ENCODE measurements at places on chromosomes 6 and 20.
A peak's percentile ranks its signal among the peaks of the same experiment; 100 is the strongest.

DNA sequence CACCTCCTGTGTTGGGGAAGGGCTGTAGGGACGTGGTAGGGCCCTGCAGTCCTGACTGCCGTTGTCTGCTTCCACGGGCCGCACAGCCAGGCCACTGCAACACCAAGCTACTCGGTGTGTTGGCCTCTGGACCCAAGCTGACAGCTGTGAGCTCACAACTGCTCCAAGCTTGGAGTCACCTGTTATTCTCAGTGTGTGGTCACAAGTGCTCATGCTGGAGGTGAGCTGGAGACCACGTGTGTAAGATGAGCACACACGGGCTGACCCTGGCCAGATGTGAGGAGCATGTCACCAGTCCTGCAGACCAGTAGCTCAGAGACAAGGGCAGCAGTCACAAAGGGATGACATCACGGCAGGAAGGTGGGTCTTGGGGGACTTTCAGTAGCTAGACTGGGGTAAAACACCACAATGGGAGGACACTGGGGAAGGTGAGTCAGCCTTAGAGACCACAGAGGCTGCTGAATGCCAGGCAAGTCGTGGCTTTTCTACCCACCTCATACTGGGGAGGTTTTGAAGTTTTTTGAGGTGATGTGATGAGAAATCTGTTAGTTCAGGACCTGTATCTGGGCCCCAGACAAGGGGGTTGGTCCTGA is 87.3 kb downstream of the FAM120B start:
- DNase-seq, result no peak

GRCh38 chr20:36309643-36310042 is 3.5 kb downstream of the DLGAP4 start:
- DNase-seq, result no peak

GRCh38 chr6:6599468-6599873 is 11.0 kb downstream of the LY86 start:
- DNase-seq, result no peak

DNA sequence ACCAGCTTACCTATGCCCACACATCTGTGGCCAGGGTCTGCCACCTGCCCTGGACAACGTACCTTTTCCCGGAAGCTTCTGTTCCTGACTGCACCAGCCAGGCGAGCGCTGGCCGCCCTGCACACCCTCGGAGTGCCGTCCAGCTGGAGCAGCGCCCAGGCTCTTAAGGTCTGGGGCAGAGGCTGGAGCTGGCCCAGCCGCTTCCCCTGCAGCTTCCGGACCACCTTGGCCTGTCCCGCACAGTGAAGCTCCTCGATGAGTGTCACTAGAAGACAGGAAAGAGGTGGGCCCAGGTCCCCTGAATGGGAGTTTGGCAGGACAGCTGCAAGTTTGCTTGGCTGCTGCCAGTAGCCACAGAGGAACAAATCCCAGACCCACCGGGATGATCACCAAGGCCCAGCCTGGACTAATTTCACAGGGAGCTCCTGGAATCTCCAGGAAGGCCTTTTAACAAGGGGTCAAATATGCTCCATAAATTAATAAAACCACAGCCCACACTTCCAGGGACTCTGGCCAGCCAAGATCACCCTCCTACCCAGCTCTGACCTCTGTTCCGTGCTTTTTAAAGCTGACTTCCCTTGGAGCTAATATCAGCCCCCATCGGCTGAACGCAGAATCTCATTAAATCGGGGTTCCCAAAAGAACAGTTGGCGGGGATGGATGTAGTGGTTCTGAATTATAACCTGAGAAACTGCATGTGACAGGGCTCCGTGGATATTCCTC is 82.3 kb downstream of the PTPN1 start:
- no peak for DNase-seq

- DNase-seq, result no peak
Measured at GRCh38 chr6:20569000-20569610, 34.8 kb downstream of the CDKAL1 start.

- no peak for DNase-seq
Measured at GRCh38 chr20:35461620-35462019, 6.2 kb downstream of the CEP250 start.

DNA sequence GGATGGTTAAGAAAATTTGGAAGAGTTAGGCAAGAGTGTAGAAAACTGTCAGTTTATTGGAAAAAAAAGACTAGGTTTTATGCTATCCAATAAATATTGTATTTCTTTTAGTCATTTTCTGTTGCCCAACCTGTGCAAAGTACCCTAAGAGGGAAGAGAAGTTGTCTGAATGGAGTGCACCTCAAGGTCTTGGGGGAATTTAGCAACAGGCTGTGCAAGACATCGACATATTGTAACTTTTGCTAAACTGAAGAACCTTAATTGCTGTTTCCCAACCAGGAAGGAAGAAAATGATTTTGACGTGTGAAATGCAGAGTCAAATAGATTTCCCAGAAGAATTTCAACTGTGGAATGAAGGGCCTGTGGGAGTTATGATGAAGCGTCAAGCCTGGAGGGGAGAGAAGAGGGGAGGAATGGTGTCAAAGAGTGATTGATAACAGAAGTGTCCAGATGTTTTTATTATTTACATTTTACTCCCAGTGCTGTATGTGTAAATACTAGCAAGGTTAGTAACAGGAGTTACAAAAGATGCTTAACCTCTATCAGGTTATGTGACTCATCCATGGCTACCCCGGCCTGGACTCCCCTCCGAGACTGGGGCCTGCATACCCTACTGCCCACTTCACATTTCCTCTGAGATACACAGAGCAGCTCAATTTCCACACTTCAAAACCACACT is 246.8 kb downstream of the MYLK4 start:
- no peak for DNase-seq

- DNase-seq, result no peak
Measured at GRCh38 chr20:56440346-56441007, 27.9 kb upstream of the RTF2 start.

GRCh38 chr6:40587240-40588069 is at the start of gene LRFN2:
LRFN2 (minus strand) TSS chr6:40587364.
- DNase-seq, result peak; percentile 75

- DNase-seq, result no peak
Measured at GRCh38 chr6:148520109-148520841, 177.6 kb downstream of the SASH1 start.

DNA sequence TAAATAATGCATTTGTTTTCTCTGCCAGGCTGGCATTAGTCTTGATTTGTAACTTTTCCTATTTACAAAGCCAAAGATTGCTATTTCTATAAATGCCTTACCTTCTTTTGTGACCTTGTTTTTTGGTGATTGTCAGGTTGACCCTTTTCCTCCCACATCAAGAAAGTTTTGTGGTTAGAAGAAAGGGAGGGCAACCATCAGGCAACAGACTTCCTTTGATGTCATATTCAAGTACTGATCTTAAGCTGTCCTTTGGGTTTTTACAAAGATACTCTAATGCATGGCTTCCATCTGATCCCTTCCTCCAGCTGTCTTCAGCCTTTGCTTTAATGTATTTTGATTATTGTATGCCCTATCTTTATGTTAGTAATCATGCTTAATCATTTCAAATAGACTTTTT is 23.9 kb downstream of the RNF217 start:
- DNase-seq, result no peak

All from ureter (tissue), 1 donor.